ENCODE measurements at places on chromosomes 7 and 10.

GRCh38 chr10:118820326-118821116 lies 65.8 kb upstream of the CACUL1 start:
- DNase-seq = no peak

- DNase-seq = no peak
These were observed 19.1 kb downstream of the ACADSB start for GRCh38 chr10:123027861-123028260.

GRCh38 chr10:114336823-114337509 lies 67.3 kb downstream of the AFAP1L2 start:
- DNase-seq = no peak

DNA sequence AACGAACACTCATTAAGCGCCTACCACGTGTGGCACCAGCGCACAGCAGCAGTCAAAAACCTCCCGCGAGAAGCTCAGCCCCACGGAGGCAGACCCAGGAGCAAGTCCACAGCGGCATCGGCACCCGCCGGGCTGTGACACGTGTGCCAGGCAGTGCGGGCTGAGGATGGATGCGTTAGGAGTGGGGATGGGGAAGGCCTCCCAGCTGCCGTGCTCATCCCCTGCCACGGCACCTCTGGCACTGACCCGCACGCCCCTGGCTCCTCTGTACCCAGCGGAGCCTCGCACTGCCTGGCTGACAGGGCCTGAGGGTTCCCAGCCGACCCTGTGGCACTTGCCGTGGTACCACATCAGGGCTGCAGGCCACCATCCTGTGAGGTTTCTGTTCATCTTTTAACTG lies 16.8 kb downstream of the CFAP46 start:
- DNase-seq = no peak

GRCh38 chr10:73899423-73899822 lies 11.5 kb upstream of the PLAU start:
- no peak for DNase-seq

- no peak for DNase-seq
These were observed 15.5 kb downstream of the CYP3A4 start for GRCh38 chr7:99768471-99768870.

GRCh38 chr10:86136934-86137333 lies 229.7 kb downstream of the GRID1 start:
- no peak for DNase-seq

GRCh38 chr10:121772406-121772805 lies 155.4 kb downstream of the ATE1 start:
- DNase-seq = no peak

GRCh38 chr10:132959559-132959961 lies 17.2 kb upstream of the CFAP46 start:
- DNase-seq = no peak

GRCh38 chr7:64887756-64888508 lies 15.1 kb upstream of the ZNF273 start:
- DNase-seq = no peak

DNA sequence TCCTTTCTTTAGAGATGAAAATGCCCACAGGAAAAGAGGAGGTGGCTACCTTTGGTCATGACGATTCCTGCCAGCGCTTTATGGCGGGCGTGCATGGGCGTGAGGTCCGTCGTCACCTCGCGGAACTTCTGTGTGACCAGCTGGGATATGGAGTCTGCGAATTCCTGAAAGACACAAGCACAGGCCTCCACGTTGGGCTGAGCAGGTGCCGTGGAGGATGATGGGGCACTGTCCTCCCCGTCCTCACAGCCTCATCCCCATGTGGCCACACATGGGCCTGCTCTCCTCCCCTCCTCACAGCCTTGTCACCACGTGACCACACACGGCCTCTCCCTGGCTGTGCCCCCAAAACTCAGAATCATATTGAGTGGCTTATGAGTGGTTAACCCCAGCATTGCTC lies 214.7 kb downstream of the WDR37 start:
- no peak for DNase-seq

DNA sequence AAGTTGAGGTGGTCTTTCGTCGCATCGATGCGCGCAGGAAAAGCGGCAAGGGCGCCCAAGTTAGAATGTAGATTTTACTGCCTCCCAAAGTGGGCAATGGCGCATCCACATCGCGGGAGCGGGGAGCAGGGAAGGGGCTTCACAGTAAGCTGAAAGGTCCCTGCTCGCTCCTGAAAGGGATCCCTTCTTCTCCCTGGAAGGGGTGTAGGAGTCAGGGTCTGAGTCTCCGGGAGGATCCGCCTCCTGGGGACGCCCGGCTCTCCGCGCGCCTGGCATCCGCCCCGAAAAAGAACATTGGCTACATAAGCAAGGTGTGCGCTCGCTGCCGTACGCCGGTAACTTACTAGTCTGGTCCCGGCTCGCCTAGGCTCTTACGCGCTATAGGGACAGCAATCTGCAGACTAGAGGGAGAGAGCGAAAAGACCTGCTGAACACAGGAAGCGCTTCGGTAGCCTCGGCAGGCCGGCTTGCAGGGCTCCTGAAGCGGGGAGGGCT lies 804 bp downstream of the UNC5B start:
- DNase-seq = no peak

DNA sequence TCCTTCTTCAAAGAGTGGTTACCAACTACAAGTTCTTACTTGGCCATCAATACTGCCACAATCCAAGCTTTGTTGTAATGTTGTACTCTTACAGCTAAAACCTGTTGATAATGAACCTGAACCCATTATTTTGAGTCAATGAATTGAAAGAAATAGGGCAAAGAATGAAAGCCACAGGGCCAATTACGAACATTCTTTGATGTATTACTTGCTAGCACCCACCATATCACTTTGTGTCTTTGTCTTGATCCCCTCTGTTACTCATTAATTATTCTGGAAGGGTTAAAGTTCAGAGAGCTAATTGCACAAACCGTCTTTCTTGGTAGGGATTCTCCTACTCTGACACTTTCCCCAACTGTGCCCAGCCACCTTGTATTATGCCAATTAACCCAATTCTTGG lies 53.2 kb upstream of the TFEC start:
- no peak for DNase-seq

DNA sequence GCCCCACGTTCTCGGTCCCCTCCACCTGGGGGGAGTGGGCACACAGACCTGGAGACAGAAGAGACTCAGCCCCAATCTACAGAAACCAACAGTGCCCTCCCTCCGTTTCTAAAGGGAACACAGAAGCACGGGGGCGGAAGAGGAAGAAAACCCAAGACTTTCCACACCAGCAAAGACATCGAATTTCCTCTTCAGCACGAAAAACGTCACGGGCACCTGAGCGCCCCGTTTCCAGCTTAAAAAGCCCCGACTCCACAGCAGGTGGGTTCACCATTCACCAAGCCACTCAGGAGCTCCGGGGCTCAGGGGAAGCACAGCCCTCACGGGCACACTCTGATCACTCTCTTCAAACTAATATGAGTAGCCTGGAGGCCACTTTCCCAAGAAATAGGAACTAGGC lies 19.6 kb downstream of the NUDT1 start:
- no peak for DNase-seq

GRCh38 chr7:96069401-96069800 lies 252.5 kb downstream of the SLC25A13 start:
- DNase-seq = no peak

DNA sequence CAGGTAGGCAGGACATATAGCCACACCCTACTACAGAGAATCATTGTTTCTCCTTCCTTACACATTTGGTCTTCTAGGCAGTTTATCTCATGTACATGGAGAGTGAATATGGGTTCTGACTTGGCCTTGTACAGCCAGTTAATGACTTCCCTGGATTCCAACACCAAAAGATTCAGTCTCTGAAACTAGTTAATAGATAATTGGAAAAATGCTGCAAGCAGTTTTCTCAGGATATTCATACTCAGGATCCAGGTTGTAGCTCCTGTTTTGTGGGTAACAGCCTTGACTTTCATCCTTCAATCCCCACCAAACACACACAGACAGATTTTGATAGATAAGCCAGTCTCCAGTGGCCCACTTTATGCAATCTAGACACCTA lies 690.2 kb downstream of the NRG3 start:
- DNase-seq = no peak

GRCh38 chr10:12720217-12720981 lies 281.1 kb downstream of the CCDC3 start:
- DNase-seq = no peak

- DNase-seq = no peak
These were observed 701.4 kb downstream of the SUGCT start for GRCh38 chr7:40836218-40836617.

- no peak for DNase-seq
These were observed 442.4 kb downstream of the GALNT17 start for GRCh38 chr7:71574153-71574860.

- DNase-seq = no peak
These were observed 85.8 kb upstream of the NAMPT start for GRCh38 chr7:106370542-106370941.

DNA sequence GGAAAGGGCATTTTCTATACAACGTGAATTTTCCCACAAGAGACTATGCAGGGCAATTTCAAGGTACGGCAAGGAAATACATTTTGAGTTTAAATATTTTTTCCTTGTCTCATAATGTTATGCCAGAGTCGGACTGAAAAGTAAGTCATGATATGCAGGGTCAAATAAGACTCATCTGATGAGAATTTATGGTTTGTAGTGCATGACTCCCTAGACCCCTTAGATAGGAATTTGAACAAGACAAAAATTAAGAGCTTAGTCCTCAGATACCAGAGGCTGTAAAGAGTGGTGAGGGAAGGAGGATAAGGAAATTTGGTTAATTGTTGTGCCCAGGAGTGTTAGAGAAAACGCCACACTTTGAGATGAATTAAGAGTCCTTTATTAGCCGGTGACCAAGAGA lies 616.6 kb downstream of the XPNPEP1 start:
- DNase-seq = no peak

DNA sequence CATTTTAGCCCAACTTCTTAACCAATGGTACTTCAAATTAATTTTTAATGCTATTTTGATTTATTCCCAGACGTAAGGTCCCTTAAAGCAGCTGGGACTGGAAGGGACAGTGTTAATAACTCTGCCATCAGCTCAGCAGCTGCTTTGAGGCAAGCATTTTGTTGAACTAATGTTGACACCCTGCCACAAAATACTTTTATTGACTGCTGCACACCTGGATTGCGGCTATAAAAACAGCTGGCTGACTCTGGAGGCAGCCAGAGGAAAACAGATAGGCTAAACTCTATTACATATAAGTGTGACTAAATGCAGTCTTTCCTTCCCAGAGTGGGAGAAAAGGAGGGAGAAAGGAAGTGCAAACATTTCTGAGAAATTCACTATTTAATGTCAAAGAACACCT lies 77.6 kb downstream of the ETV1 start:
- no peak for DNase-seq

DNA sequence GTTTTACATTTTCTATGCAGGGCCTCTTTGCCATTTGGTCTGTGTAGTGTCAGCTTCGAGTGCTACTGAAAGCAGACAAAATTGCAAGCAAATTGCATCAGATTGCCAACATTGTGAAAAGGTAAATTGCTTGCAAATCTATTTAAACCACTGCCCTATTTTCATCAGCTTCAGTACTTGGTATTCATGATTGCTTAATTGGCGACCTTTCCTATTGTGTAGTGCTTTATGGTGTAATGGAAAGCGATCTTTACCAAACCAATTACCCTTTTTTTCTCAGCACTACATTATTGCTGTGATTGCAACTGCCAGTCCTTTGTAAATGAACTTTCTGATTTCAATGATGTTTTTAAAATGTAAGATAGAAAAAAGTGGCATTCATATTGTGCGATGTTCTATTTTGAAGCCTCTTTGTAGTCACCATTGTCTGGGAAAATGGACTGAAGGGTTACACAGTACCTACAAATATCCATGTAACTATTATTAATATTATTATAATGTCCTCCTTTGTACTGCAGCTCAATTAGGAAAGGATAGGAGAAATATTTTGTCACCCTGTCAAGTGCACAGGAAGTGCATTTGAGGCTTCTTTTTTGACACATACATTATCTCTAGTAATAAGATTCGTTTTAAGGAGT lies 177.7 kb upstream of the SP8 start:
- DNase-seq = no peak

DNA sequence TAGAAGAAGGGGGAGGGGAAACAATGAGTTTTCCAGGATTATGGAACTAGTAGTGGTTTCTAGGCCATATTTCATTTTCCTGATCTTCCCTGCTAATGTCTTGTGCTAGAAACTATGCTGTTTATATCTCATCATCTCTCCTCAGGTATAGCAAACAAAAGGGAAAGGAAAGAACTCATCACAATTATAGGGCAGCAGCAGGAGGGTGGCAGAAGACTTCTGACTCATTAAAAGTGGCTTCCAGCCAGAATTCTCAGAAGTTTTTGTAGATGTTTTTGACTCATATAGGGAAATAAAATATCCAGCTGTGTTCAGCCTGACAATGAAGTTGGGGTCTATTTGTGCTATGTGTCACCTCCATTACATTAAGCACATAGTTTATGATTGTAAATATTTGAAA lies 6.5 kb downstream of the AHR start:
- DNase-seq = no peak

DNA sequence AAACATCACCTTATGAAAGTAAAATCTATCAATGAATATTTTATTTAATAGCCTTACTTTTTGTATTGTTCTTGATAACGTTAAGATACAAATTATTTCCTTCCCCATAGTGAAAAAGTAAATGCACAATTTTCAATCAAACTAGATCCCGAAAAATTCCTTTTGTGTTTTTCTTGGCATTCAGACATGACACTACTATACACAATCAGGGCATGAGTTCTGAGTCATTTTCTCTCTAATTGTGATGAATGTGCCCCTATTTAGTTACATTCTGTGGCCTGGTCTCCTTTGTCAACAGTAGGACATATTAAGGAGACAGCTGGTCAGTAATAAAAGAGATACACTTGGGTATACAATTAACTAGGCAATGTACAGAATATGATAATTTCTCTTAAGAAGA lies 19.8 kb downstream of the COL1A2 start:
- no peak for DNase-seq

DNA sequence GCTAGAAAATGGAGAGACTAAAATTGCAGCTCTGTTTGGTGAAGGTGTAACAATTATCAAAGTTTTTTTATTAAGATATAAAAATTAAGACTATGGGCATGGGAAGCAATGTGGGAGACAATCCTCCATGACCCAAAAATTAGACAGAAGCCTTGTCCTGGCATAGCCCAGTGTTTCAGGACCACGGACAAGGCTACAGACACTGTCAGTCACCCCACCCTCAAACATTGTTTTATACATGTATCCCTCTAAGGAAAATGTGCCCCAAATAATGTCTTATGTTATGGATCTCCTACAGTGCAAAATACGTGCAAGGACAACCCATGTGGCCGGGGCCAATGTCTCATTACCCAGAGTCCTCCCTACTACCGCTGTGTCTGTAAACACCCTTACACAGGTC lies 24.0 kb downstream of the HABP2 start:
- DNase-seq = no peak
